ENCODE measurements at places on chromosomes 5 and 9.

DNA sequence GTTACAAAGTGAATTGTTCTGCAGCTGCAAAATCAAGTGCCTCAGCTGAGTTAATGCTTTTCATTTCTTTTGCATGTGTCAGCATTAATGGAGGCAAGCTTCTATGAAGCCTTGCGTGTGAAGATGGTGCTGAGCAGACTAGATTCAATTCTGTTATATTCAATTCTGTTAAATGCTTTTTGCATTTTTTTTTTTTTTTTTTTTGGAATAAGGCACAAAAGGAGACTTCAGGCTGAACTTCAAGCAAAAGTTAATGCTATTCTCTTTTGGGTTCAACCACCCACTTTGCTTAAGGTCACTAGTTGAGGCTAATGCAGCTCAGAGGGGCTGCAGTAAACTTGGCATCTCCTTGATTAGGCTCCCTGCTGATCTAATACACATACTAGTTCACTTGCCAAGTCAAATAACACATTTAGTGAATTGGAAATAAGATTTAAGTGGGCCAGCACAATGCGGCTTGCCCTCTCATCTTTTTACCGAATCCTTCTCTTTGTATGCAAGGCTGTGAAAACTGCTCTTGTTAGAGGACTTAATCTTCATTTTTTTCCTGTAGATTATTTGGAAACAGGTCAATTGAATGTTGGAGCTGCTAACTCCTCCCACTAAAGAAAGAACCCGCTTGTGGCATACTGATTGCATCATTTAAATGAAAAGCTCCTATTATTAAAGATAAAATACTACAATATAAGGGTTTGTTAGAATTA lies 1020.2 kb downstream of the NR2F1-AS1 start:
- no peak for DNase-seq
- no peak overlapping the region for H3K4me3 ChIP-seq
- H3K27ac ChIP-seq: no peak overlapping the region
- no peaks in the 10 kb centered on the region for H3K4me1 ChIP-seq
- H3K27me3 ChIP-seq: no peaks in the 10 kb centered on the region

DNA sequence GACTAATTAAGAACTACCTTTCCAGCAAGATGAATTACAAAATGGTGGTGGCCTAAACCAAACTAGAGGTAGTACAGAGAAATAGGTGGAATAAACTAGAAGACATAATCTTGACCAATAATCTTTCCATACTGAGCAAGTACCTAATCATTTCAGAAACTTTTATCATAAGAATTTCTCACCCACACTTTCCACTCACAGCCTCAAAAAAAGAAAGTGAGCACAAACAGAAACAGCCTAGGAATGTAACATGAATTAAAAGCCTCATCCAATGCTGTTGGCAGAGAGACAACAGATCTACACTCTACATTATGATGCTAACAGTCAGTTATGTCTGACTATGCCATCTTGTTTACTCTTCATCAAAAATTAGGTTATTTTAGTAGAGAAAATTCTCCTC lies 1.3 kb downstream of the RNF38 start:
- H3K27me3 ChIP-seq: no peaks in the 10 kb centered on the region
- no peak for DNase-seq
- H3K4me3 ChIP-seq: no peak overlapping the region
- no peaks in the 10 kb centered on the region for H3K36me3 ChIP-seq

DNA sequence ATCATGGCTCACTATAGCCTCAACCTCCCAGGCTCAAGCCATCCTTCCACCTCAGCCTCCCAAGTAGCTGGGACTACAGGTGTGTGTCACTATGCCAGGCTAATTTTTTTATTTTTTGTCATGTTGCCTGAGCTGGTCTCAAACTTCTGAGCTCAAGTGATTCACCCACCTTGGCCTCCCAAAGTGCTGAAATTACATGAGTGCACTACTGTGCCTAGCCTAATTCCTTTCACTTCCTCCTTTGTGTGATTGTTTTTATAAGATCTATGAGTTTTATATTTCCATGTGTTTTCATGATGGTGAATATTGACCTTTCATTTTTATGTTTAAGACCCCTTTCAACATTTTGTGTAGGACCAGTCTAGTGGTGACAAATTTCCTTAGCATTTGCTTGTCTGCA lies 55.2 kb upstream of the IL12B start:
- H3K27ac ChIP-seq: no peak overlapping the region
- H3K4me1 ChIP-seq: no peaks in the 10 kb centered on the region
- H3K4me3 ChIP-seq: no peak overlapping the region
- no peak for DNase-seq

- H3K4me1 ChIP-seq: peaks cover 9% of the 10 kb centered on the region
- H3K36me3 ChIP-seq: no peaks in the 10 kb centered on the region
- no peaks in the 10 kb centered on the region for H3K27me3 ChIP-seq
- H3K27ac ChIP-seq: no peak overlapping the region
These were observed 1.1 kb upstream of the DNAJB5 start for GRCh38 chr9:34988218-34989002.

- no peaks in the 10 kb centered on the region for H3K36me3 ChIP-seq
- H3K27ac ChIP-seq: no peak overlapping the region
- H3K4me3 ChIP-seq: no peak overlapping the region
- DNase-seq: no peak
- no peaks in the 10 kb centered on the region for H3K4me1 ChIP-seq
These were observed 41.4 kb downstream of the LIFR start for GRCh38 chr5:38515092-38515491.

DNA sequence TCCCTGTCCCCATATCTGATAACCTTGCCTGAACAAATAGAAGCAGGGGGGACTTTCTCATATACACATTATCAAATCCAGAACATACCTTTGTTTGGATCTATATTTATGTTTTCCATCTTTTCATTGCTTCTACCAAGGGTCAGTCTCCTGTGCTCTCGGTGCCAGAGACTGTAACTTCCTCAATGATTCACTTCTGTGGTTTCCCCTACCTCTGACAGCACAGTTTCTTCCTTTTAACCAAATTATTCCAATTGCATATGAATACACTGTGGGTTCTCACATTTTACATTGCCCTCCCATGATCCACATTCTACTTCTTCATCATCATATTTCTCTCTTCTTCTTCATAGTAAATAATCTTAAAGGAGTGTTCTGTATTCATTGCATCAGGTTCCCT lies 32.2 kb downstream of the NMUR2 start:
- no peaks in the 10 kb centered on the region for H3K36me3 ChIP-seq
- no peak overlapping the region for H3K4me3 ChIP-seq
- no peak overlapping the region for H3K27ac ChIP-seq
- no peak for DNase-seq
- no peaks in the 10 kb centered on the region for H3K27me3 ChIP-seq

DNA sequence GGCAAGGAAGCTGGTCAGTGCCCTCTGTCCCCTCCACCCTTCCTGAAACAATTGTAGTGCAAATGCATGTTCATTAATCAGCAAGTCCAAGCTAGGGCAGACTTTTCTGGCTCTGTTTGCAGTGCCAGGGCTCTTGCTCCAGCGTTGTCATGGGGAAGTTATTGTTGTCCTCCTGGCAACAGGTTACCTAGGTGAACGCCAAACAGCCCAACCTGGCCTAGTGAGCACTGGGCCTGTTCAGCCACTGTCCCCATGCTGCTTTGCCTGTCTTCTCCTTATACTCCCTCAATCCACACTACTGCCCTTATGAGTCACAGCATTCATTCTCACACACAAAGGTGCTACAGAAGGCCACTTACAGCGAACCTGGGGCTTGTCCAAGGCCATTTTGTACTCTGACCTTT lies 34.5 kb upstream of the GLIS3 start:
- no peaks in the 10 kb centered on the region for H3K36me3 ChIP-seq
- H3K27me3 ChIP-seq: no peaks in the 10 kb centered on the region
- peaks cover 2% of the 10 kb centered on the region for H3K4me1 ChIP-seq
- peak; percentile 18 for DNase-seq

- no peak overlapping the region for H3K4me3 ChIP-seq
- no peaks in the 10 kb centered on the region for H3K27me3 ChIP-seq
- H3K27ac ChIP-seq: no peak overlapping the region
- DNase-seq: no peak
- no peaks in the 10 kb centered on the region for H3K4me1 ChIP-seq
- H3K36me3 ChIP-seq: no peaks in the 10 kb centered on the region
These were observed 19.0 kb upstream of the GPX3 start for GRCh38 chr5:151001436-151001835.

- no peaks in the 10 kb centered on the region for H3K27me3 ChIP-seq
- no peaks in the 10 kb centered on the region for H3K4me1 ChIP-seq
- no peak overlapping the region for H3K4me3 ChIP-seq
- H3K36me3 ChIP-seq: no peaks in the 10 kb centered on the region
These were observed 9.7 kb upstream of the SREK1 start for GRCh38 chr5:66134407-66134861.

DNA sequence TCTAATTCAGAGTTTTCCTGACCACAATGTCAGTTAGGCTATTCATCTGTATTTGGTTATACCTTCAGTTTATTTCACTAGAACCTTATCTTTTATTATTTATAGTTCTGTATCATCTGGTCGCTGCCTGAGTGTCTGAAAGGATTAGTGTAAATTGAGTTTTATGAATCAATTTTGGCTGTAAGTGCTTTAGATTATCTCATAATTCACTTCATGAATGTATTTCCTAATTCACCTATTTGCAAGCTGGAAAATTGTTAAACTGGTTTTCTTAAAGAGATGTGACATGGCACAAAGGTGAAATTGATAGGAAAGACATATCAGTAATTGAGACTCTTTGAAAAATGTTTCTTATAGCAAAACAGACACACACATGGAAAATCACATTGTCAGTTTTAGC lies 242.4 kb upstream of the ACO1 start:
- no peak overlapping the region for H3K4me3 ChIP-seq
- no peaks in the 10 kb centered on the region for H3K4me1 ChIP-seq
- no peak overlapping the region for H3K27ac ChIP-seq
- H3K27me3 ChIP-seq: no peaks in the 10 kb centered on the region
- H3K36me3 ChIP-seq: no peaks in the 10 kb centered on the region
- DNase-seq: no peak

GRCh38 chr9:91063471-91063870 lies 261.9 kb downstream of the SYK start:
- no peak overlapping the region for H3K27ac ChIP-seq
- H3K4me1 ChIP-seq: no peaks in the 10 kb centered on the region
- no peak overlapping the region for H3K4me3 ChIP-seq
- no peak for DNase-seq

- no peak for DNase-seq
- no peaks in the 10 kb centered on the region for H3K36me3 ChIP-seq
- no peaks in the 10 kb centered on the region for H3K27me3 ChIP-seq
These were observed 292.7 kb downstream of the CWC27 start for GRCh38 chr5:65061250-65061973.

DNA sequence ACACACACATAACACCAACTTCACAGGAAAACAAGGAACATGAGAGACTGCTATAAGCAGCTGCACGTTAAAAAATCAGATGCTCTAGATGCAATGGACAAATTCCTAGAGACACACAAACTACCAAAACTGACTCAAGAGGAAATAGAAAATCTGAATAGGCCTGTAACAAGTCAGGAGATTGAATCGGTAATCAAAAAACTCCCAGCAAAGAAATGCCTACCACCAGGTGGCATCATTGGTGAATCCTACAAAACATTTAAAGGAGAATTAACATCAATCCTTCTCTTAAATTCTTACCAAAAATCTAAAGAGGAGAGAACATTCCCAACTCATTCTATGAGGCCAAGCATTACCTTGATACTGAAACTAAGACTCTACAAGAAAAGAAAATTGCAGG lies 54.9 kb downstream of the NDST1 start:
- no peak overlapping the region for H3K4me3 ChIP-seq
- H3K27ac ChIP-seq: no peak overlapping the region
- H3K4me1 ChIP-seq: peaks cover 3% of the 10 kb centered on the region
- no peaks in the 10 kb centered on the region for H3K36me3 ChIP-seq
- DNase-seq: no peak
- H3K27me3 ChIP-seq: no peaks in the 10 kb centered on the region

- no peak overlapping the region for H3K27ac ChIP-seq
- H3K4me3 ChIP-seq: no peak overlapping the region
- no peaks in the 10 kb centered on the region for H3K27me3 ChIP-seq
- no peak for DNase-seq
These were observed 458.0 kb upstream of the WWC1 start for GRCh38 chr5:167833456-167833855.

DNA sequence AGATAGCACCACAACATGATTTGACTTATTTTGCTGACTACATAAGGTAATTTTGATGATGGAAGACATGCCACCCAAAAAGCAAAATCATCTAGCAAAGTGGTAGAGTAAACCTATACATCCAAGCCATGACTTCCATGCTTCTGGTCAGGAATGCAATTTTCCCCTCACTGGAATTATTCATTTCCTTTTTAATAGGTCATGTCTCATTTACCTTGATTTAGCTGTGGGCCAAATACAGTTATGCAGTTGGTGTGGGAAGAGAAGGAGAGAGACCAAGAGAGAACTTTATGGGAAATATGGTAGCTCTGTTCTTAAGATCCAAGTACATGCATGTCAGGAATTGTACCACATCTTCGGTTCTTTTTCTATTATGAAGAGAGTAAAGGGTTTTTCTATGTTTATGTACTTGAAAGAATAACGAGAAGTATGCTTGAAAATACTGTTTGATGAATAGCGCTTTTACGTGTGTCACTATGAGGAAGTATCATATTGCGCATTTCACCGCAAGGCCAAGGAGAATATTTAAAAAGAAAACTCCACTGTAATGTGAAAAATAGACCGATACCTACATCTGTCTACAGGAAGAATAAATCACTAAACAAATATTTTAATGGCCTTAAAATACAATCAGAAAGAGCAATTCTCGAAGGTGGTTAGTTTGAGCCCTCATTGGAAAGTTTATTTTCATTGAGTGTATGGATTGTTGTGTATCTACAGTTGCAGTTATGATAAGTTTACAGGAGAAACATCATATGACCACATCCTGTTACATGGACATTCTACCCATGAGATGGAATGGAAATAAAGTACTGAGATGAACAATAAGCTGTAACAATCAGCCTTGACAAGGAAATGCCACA lies 134.0 kb downstream of the FOXD1 start:
- no peak overlapping the region for H3K27ac ChIP-seq
- H3K27me3 ChIP-seq: peaks cover 3% of the 10 kb centered on the region
- DNase-seq: no peak
- H3K36me3 ChIP-seq: no peaks in the 10 kb centered on the region

GRCh38 chr5:137937994-137938750 lies 48.9 kb downstream of the PKD2L2 start:
- no peak overlapping the region for H3K4me3 ChIP-seq
- H3K27me3 ChIP-seq: no peaks in the 10 kb centered on the region
- H3K4me1 ChIP-seq: no peaks in the 10 kb centered on the region
- peaks cover 5% of the 10 kb centered on the region for H3K36me3 ChIP-seq
- no peak overlapping the region for H3K27ac ChIP-seq

DNA sequence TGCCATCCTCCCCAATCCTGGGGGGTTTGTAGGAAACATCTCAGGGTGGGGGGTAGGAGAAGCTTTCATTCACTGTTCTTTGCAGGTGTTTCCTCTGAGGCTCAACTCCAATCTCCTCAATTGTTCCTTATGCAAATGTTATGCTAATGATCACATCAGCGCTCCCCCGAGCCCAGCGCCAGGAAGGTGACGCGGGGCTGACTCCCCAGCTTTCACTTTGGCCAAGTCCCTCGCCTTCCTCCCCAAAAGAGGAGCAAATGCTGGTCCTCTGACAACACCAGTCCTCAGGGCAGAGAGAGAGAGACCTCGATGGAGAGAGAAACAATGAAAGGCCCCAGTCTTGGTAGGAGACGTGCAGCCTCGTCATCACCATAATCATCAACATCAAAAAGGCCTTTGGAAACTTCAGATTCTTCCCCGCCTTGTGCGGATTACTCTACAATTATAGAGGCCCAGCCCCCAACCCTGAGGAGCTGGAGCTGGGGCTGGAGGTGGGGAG lies 39.1 kb downstream of the PCDH1 start:
- H3K27me3 ChIP-seq: no peaks in the 10 kb centered on the region
- DNase-seq: no peak

Data from iPS DF 6.9 (cell line).